ENCODE measurements at places on chromosomes 6 and 20.

- DNase-seq: no peak
These were observed 129.5 kb downstream of the NFATC2 start for GRCh38 chr20:51412951-51413481.

- peak; percentile 24 for DNase-seq
These were observed 105.9 kb downstream of the ADGRB3 start for GRCh38 chr6:68740828-68741500.

GRCh38 chr20:2873747-2874041, 413 bp downstream of the PTPRA start:
- no peak for DNase-seq

DNA sequence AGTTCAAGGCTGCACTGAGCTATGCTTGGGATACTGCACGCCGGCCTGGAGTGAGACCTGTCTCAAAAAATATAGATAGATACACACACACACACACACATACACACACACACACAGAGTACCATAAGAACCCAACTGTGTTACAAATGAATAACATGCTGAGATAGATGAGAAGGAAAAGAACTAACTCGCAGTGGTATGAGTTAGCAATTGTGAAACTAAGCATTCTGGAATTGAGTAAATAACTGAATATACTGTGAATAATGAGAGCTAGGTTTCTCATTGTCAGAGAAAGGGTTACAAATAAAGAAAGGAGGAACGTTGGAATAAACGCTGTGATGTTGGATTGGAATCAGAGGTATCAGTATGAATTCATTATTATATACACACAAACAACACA, 14.6 kb upstream of the FAXC start:
- DNase-seq: no peak

GRCh38 chr6:166977621-166978525, 21.3 kb upstream of the CEP43 start:
- DNase-seq: no peak

- no peak for DNase-seq
These were observed 72.4 kb upstream of the SIRPA start for GRCh38 chr20:1822564-1823449.

- no peak for DNase-seq
These were observed 87.5 kb downstream of the ANKRD60 start for GRCh38 chr20:58140787-58141425.

- DNase-seq: no peak
These were observed 3.1 kb downstream of the FBXL4 start for GRCh38 chr6:98944598-98945081.

DNA sequence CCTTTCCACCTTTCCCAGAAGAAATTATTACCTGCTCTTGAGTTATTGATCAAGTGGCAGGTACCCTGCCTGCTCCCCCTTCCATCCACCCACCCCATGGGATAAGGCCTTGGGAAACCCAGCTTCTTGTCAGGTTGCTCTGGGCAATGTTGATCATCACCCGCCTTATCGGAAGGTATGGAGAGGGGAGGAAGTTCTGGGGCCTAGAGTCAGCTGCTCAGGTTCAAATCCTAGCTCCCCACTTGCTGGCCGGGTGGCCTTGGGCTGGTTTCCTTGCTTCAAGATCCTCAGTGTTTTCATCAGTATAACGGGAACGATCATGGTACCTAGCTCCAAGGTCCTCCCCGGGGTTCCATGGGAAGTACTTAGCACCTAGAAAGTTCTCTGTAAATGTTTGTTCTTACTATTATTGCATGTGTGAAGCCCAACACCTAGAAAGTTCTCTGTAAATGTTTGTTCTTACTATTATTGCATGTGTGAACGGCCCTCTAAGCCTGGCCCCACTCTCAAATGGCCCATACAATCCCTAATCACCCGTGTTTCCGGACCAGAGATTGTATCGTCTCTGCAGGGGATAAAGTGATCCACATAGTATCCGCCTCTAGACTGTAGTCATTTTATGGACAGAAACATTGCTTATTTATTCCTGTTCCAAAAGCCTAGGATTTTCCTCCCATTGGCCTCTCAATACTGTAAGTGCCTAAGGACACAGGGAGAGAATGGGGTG, 1.1 kb upstream of the PREX1 start:
- DNase-seq: no peak

GRCh38 chr6:27280064-27280539, 32.0 kb downstream of the POM121L2 start:
- peak; percentile 16 for DNase-seq

DNA sequence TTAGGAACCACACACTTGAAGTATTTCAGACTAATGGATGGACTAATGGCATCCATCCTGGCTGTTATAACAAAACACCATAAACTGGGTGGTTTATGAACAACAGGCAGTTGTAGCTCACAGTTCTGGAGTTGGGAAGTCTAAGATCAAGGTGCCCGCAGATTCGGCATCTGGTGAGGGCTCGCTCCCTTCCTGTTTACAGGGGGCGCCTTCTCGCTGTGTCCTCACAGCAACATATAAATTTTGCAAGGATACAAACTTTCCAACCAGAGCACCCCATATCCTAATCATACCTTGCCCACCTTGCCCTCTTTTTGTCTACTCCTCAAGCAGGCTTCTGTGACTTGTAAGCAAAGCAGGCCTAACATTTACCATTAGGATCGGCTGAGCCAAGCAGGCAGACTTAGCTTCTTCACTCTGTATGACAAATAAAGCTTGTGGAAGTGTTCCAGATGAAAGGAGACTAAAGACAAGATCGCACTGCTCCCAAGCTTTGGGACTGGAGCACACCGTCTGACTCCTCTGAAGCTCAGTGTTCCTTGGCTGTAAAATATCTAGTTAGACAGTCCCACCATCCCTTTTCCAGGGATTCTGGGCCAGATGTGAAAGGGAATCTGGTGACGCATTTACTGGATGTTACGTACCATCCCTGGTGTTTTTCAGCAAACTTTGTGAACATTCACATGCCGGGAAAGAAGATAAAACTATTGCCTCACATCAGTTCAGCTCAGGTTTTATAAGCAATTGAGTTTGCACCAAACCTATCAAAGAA, 34.9 kb downstream of the GFOD1 start:
- no peak for DNase-seq

DNA sequence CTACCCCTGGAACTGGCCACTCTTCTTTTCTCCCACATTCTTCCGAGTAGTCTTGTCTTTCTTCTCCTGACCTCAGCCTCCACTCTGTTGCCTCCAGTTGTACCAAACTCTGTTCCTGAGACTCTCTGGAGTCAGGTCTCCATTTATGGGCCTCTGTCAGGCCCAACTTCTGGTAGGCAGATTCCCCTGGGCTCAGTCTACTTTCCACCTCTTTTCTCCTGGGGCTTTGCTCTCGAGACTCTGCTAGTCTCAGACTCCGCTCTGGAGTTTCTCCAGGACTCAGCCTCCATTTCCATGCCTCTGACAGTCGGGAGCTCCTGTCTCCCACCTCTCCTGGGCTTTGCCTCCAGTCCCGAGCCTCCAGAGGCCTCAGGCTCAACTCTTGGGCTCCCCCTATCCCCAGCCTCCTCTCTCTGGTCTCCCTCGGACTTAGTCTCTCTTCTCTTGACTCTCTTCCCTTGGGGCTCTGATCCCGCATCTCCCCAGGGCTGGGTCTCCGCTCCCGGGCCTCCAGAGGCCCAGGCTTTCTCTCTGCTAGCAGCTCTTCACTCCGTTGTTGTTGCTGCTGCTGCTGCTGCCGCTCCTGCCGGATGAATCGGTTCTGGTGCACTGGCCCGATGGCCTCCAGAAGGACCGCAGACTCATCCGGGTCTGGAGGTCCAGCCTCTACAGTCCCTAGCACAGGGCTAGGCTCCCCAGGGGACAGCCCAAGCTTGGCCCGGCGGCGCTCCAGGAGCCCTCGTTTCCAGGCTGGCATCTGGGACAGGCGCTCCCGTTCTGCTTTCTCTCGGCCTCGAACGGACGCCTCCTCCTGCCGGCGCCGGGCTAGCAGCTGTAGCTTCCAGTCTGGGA, 1.1 kb downstream of the PPP1R18 start:
- peak; percentile 22 for DNase-seq

- no peak for DNase-seq
These were observed 448.2 kb downstream of the QKI start for GRCh38 chr6:163862701-163863100.

DNA sequence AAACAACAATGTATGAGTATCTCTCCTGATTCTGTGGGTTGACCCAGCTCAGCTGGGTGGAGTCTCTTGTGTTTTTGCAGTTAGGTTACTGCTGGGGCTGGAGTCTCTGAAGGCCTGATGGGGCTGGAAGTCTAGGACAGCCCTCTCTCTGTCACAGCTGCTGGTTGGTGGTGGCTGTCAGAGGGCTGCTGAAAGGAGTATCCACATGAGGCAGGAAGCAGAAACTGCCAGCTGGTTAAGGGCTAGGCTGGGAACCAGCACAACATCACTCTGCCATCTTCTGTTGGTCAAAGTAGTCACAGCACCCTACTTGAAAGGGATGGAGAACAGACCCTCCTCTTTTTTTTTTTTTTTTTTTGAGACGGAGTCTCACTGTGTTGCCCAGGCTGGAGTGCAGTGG, 10.0 kb upstream of the PACSIN1 start:
- DNase-seq: no peak

DNA sequence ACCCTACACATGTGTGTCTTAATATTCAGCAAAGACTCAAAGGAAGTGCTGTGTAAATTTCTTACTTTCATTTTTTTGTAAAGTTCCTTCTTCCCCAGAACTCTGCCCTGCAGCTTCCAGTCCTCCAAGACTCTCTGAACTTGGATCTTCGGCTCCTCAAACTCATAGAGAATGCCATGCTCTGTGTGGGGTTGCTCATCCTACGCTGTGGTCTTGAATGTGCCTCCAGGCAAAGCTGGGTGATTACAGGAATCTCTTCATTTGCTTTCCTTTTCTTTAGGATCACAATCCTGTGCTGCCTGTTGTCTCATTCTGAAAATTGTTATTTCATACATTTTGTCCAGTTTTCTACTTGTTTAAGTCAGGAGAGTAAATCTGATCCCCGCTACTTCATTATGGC, 14.5 kb upstream of the CDC5L start:
- DNase-seq: no peak

- DNase-seq: no peak
These were observed 18.2 kb downstream of the NCOA5 start for GRCh38 chr20:46071573-46071972.

DNA sequence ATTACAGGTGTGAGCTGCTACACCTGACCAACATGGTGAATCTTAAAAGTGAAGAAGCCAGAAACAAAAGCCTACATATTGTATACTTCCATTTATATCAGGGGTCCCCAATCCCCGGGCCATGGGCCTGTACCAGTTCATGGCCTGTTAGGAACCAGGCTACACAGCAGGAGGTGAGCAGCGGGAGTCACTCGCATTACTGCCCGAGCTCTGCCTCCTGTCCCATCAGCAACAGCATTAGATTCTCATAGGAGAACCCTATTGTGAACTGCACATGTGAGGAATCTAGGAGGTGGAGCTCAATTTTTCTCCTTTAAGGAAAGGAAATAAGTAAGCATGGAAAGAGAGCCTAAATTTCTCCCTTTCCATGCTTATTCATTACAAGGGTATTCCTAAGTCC, 21.7 kb downstream of the CSNK2A1 start:
- no peak for DNase-seq

GRCh38 chr6:72406517-72406916, 215.3 kb upstream of the KCNQ5 start:
- DNase-seq: no peak
